ENCODE measurements at places on chromosomes 6 and 20. TPM values are rescaled to one million over a fixed set of nuclear protein-coding genes. Genes with fewer than 3 reads are reported as not detected.

Gene PTCRA
- total RNA-seq = not detected

Gene NOL7
- total RNA-seq = 84.5 TPM

Gene SLCO4A1
- 3.6 TPM for total RNA-seq

Gene CLPSL2
- not detected for total RNA-seq

Gene PPP1R16B
- total RNA-seq = 54.9 TPM

Gene HFE
- total RNA-seq = 3.2 TPM

Gene APOBEC2
- total RNA-seq = not detected

Gene FABP7
- total RNA-seq = not detected

Gene PNPLA1
- total RNA-seq = not detected

Gene SNHG17
- 17.2 TPM for total RNA-seq

Gene STMN3
- total RNA-seq = 0.32 TPM

Gene SLC35D3
- total RNA-seq = under 0.01 TPM

Gene ABHD16B
- not detected for total RNA-seq

Gene CD93
- 533 TPM for total RNA-seq

Gene TOMM6
- 145 TPM for total RNA-seq

Gene EPHA7
- 0.97 TPM for total RNA-seq

Gene SMLR1
- not detected for total RNA-seq

Gene TPMT
- 11.0 TPM for total RNA-seq

Gene KCTD20
- 59.8 TPM for total RNA-seq

Gene EXOC2
- total RNA-seq = 53.3 TPM

Gene TNNC2
- not detected for total RNA-seq

Gene XKR7
- total RNA-seq = not detected

Gene CST4
- total RNA-seq = not detected

Gene ABT1
- total RNA-seq = 24.7 TPM

Gene SPATA25
- 0.97 TPM for total RNA-seq

Gene FOXS1
- not detected for total RNA-seq

Gene FAM184A
- total RNA-seq = under 0.01 TPM

Gene CFB
- total RNA-seq = 1.3 TPM

Gene COX4I2
- not detected for total RNA-seq

Gene EPB41L1
- total RNA-seq = 4.9 TPM

Gene MYLK4
- total RNA-seq = 0.32 TPM

Gene ORC3
- 16.2 TPM for total RNA-seq

Gene DDR1
- total RNA-seq = 8.1 TPM

Gene DSP
- 0.46 TPM for total RNA-seq

Gene AIF1
- total RNA-seq = not detected

Gene EEF1A2
- 3.6 TPM for total RNA-seq

Data from epithelial cell of umbilical artery (primary cell).